ENCODE measurements at places on chromosomes 2 and 18. TPM values are rescaled to one million over a fixed set of nuclear protein-coding genes. Genes with fewer than 3 reads are reported as not detected.

DNA sequence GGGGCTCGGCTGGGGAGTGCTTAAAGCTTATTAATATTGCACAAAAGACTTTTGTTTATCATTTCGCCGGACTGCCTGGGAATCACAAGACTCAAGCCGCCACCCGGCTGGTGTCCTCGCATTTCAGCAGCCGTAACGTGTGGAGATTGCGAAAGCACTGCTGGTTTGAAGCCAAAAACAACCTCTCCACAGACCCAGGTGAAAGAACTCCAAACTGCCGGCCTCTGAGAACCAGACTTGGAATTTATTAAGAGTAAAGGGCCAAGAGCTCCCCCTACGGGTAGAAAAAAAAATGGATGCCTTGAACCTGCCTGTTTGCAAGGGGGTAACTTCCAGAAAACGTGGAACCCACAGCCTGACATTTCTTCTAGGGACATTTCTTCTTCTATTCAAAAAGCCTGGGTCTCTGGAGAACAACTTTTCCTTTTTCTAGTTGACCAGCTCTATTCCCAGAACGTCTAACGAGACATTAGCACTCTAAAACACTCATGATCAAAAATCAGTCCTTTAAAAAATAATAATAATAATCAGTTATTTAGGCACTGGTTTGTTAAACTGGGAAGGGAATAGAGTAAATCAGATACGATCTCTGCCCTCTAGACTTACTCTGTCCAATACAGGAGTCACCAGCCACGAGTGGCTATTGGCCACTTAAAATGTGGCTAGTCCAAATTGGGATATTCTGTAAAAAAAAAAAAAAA, 216.3 kb downstream of the C1D start:
- H3K27me3 ChIP-seq, result peaks cover 30% of the 10 kb centered on the region
- no peaks in the 10 kb centered on the region for H3K36me3 ChIP-seq
- H3K4me1 ChIP-seq, result no peaks in the 10 kb centered on the region
- no peak overlapping the region for H3K27ac ChIP-seq
- DNase-seq, result peak; percentile 40
- H3K4me3 ChIP-seq, result no peak overlapping the region

GRCh38 chr2:61550375-61551209, 12.4 kb upstream of the XPO1 start:
- H3K27ac ChIP-seq, result no peak overlapping the region
- DNase-seq, result no peak
- H3K4me1 ChIP-seq, result no peaks in the 10 kb centered on the region
- H3K36me3 ChIP-seq, result no peaks in the 10 kb centered on the region

- H3K27ac ChIP-seq, result no peak overlapping the region
- no peaks in the 10 kb centered on the region for H3K27me3 ChIP-seq
- H3K36me3 ChIP-seq, result no peaks in the 10 kb centered on the region
- H3K4me1 ChIP-seq, result peaks cover 30% of the 10 kb centered on the region
- H3K4me3 ChIP-seq, result no peak overlapping the region
- no peak for DNase-seq
Observed at GRCh38 chr2:189254268-189254883, 74.8 kb upstream of the COL5A2 start.

GRCh38 chr18:55079481-55080355, 120.5 kb upstream of the CCDC68 start:
- H3K27me3 ChIP-seq, result no peaks in the 10 kb centered on the region
- H3K27ac ChIP-seq, result no peak overlapping the region
- H3K36me3 ChIP-seq, result no peaks in the 10 kb centered on the region
- H3K4me1 ChIP-seq, result no peaks in the 10 kb centered on the region
- no peak overlapping the region for H3K4me3 ChIP-seq
- DNase-seq, result no peak

GRCh38 chr2:4139731-4140130, 436.4 kb downstream of the DCDC2C start:
- peaks cover 2% of the 10 kb centered on the region for H3K36me3 ChIP-seq
- no peaks in the 10 kb centered on the region for H3K4me1 ChIP-seq
- no peaks in the 10 kb centered on the region for H3K27me3 ChIP-seq
- H3K27ac ChIP-seq, result no peak overlapping the region
- no peak overlapping the region for H3K4me3 ChIP-seq
- no peak for DNase-seq

DNA sequence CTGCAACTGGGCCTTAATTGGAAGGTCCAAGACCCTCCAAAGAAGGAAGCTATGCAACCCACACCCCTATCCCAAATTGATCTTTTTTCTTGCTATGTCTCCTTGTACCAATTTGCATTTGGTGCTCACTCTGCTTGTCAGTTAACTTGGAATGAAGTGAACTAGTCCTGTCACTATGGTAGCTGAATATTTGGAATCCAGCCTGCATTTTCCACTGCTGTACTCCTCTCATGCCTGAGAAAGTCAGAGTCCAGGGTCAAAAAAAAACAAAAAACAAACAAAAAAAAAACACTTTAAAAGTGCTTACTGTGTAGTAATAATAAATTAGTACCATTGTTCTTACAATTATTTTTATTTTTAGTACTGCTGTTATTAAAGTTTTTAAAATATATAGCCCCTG, 462.8 kb upstream of the SLC8A1 start:
- no peaks in the 10 kb centered on the region for H3K27me3 ChIP-seq
- DNase-seq, result no peak
- no peaks in the 10 kb centered on the region for H3K36me3 ChIP-seq
- H3K4me3 ChIP-seq, result no peak overlapping the region
- no peak overlapping the region for H3K27ac ChIP-seq

DNA sequence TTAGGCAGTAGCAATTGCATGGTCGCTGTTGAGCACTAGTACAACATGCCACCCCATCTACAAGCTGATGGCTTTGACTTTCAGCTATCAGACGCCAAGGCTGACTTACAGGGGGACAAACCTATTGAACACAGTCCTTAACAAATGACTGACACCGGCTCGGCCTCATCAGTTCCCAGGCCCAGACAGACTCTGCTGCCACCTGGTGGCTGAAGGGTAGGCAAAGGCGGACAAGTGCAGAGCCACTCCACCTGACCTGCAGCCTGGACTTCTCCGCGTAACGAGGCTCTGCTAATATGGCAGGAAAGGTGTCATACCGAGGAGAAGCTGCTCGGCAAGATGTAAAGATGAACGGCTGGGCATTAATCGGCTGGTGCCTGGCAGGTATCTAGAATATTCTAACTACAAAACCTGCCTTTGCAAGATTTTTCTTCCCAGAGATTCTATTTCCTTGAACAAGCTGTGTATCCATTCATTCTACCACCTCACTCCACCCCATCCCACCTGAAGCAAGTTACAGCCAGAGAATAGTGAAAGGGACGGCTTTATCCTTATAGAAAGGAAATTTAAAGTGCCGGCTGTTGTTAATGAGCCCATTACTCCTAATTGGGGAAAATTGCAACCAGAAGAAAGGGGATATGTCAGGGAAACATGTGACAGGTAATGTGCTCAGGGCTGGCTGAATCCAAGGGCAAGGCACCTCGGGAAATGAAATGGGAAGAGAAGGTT, 67.4 kb downstream of the STEAP3 start:
- peak; percentile 66 for DNase-seq
- no peaks in the 10 kb centered on the region for H3K36me3 ChIP-seq
- H3K4me3 ChIP-seq, result no peak overlapping the region

- no peak overlapping the region for H3K4me3 ChIP-seq
- no peak overlapping the region for H3K27ac ChIP-seq
- H3K4me1 ChIP-seq, result no peaks in the 10 kb centered on the region
- H3K36me3 ChIP-seq, result no peaks in the 10 kb centered on the region
- no peaks in the 10 kb centered on the region for H3K27me3 ChIP-seq
- no peak for DNase-seq
Observed at GRCh38 chr2:54289917-54290316, 33.9 kb upstream of the TSPYL6 start.

DNA sequence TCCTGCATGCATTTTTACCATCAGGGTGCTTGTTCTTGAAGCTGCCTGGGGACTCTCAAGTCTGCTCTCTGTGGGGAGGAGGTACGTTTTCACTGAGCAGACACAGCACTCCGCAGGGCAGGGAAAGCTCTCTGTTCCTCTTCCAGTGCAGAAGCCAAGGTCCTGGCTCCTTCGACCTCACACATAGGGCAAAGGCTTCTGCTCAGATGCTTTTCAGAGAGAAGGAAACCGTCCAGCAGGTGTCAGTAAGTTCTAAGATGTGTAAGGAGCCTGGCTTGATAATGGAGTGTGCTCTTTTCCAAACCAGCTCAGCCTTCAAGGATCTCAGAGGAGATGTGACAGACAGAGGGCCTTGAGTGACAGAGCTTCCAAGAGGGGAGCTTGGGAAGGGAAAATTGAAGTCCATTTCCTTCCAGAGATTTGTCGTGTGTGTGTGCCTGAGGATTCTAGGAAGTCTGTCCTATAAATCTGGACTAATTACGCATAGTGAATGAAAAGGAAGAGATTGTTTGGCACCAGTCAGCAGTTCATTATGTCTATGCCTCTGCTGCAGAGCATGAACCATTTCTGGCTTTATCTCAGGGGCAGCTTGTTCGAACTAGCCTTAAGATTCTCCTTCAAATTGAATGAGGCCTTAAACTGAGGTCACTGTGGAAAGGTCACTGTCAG, 67.3 kb upstream of the UPP2 start:
- peaks cover 20% of the 10 kb centered on the region for H3K27me3 ChIP-seq
- H3K4me1 ChIP-seq, result no peaks in the 10 kb centered on the region
- H3K4me3 ChIP-seq, result no peak overlapping the region
- H3K27ac ChIP-seq, result no peak overlapping the region
- peak; percentile 20 for DNase-seq

DNA sequence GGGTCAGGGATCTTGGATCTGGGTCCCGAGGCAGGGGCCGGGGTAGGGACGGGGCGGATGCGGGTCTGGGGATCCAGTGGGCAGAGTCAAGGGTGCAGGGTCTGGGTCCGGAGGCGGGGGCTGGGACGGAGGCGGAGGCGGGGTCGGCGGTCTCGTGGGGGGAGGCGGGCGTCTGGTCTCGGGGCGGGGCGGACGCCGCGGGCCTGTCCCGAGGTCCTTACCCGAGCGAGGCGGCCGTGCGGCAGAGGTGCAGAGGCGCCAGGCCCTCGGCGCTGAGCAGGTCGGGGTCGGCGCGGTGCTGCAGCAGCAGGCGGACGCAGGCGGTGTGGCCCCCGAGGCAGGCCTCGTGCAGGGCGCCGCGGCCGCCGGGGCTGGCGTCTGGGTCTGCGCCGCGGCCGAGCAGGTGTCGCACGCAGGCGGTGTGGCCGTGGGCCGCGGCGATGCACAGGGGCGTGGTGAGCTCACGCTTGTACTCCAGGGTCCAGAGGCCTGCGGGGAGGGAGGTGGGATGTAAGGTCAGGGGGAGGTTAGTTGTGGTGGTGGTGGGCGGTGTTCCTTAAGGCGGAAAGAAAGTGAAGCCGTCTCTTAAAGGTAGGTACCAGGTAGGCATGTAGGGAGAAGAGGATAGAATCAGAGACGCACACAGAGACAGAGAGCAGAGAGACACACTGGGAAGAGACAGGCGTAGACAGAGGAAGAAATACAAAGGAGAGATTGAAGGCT, 26.6 kb downstream of the ASB18 start:
- H3K27ac ChIP-seq, result no peak overlapping the region
- peaks cover 36% of the 10 kb centered on the region for H3K27me3 ChIP-seq
- DNase-seq, result no peak

GRCh38 chr18:35026407-35027061, 14.7 kb upstream of the MAPRE2 start:
- no peaks in the 10 kb centered on the region for H3K27me3 ChIP-seq
- H3K4me1 ChIP-seq, result peaks cover 54% of the 10 kb centered on the region
- peak overlapping the region; percentile 75 for H3K27ac ChIP-seq
- DNase-seq, result no peak
- H3K4me3 ChIP-seq, result peak overlapping the region; percentile 36

- no peak for DNase-seq
- H3K27me3 ChIP-seq, result peaks cover 30% of the 10 kb centered on the region
- H3K4me3 ChIP-seq, result no peak overlapping the region
- no peak overlapping the region for H3K27ac ChIP-seq
Observed at GRCh38 chr2:130819608-130820278, 17.0 kb upstream of the ARHGEF4 start.

GRCh38 chr2:134440336-134440909, 186.6 kb downstream of the MGAT5 start:
- no peaks in the 10 kb centered on the region for H3K36me3 ChIP-seq
- no peaks in the 10 kb centered on the region for H3K4me1 ChIP-seq
- no peak overlapping the region for H3K27ac ChIP-seq
- no peak for DNase-seq
- no peaks in the 10 kb centered on the region for H3K27me3 ChIP-seq

DNA sequence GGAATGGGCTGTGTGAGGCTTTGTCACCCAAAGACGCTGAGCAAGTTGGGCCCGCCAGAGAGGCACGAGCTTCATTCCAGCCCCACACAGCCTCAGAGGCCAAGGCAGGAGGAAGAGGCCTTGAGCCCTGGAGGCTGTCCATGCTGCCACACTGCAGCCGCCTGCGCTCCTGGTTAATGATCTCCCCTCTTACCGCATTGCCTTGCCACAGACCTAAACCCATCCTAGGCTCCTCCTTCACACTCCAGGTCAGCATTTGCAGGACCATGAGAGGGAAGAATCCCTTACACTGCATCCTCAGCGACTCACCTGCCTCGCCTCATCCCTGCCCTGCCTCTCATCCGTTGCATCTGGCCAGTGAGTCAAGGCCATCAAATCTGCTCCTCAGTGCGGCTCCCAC, 24.6 kb downstream of the KIF3C start:
- no peaks in the 10 kb centered on the region for H3K36me3 ChIP-seq
- no peak overlapping the region for H3K27ac ChIP-seq
- H3K4me3 ChIP-seq, result no peak overlapping the region
- DNase-seq, result no peak
- H3K27me3 ChIP-seq, result no peaks in the 10 kb centered on the region

DNA sequence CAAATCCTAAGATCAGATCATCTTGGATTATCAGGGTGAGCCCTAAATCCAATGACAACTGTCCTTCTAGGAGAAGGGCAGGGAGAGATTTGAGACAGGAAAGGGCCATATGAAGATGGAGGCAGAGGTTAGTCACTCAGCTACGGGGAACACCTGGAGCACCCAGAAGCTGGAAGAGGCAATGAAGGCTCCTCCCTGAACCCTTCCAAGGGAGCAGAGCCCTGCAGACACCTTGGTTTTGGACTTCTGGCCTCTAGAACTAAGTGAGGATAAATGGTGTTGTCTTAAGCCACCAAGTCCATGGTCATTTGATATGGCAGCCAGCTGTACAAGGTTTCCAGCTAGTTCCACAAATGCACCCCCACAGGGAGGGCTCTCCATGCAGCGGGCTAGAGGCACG, 6.9 kb upstream of the PTPN2 start:
- no peak overlapping the region for H3K4me3 ChIP-seq
- no peak overlapping the region for H3K27ac ChIP-seq
- H3K27me3 ChIP-seq, result peaks cover 13% of the 10 kb centered on the region
- no peak for DNase-seq

DNA sequence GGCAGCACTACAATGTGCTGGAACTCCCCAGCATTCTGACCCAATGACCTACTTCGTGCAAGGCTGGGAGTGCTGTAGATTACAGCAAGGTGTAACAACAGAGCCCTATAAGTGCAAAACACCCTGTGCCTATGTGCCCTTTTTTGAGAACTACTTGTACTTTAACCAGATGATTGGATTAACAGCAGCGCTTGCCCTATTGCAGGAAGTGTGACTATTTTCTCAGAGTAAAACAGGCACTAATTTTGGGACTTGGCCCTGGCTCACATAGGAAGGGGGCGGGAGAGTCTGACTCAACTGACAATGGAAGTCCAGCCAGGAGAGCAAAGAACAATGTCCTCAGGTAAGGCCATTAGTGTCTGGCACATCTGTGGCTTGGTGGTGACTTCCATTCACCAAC, 35.6 kb upstream of the RNF125 start:
- H3K27ac ChIP-seq, result no peak overlapping the region
- peaks cover 6% of the 10 kb centered on the region for H3K36me3 ChIP-seq
- H3K4me1 ChIP-seq, result peaks cover 5% of the 10 kb centered on the region
- H3K4me3 ChIP-seq, result no peak overlapping the region
- DNase-seq, result no peak
- no peaks in the 10 kb centered on the region for H3K27me3 ChIP-seq

Gene SMAD4
- 97.0 TPM for total RNA-seq

Gene EIPR1
- total RNA-seq, result 35.1 TPM

Gene SLC11A1
- total RNA-seq, result not detected

Gene QPCT
- total RNA-seq, result 0.35 TPM

Gene CFAP65
- total RNA-seq, result not detected

Gene C2orf42
- 29.3 TPM for total RNA-seq

Gene ESPNL
- total RNA-seq, result 0.19 TPM
